ENCODE measurements at places on chromosomes 16 and 17.

DNA sequence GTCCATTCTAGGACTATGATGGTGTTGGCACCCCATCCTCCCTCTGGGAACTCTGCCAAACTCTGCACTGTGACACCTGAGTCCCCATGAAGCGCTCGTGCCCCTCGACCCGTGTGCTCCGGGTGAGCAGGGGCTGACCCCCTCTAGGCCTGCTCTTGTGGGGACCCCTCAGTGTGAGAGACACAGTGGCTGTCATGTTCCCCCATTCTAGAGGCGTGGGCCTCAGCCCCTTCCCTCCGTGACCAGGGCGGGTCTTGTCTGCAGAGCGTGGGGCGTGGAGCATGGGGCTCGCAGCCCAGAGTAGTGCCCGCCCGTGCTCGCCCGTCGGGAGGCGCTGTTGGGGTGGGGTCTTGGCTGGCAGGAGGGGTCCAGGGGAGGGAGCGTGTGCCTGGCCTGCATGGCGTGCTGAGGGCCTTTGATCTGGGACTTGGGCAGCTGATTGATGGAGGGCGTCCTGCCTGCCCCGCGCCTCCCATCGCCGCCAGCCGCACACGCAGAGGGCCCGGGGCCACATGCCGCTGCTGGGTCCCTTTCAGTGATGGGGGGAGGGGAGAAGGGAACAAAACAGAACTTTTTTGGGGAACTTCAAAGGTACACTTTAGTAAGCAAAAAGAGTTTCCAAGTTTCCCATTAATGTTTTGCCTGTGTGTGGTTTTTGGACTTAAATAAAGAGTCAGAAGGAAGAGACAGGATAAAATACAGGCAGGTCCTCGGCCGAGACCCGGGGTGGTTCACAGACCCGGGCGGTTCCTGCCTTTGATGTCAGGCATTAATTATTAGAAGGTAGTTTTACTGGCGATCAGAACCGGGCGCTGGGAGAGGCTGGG lies 22.5 kb downstream of the CENPX start:
- no peak for DNase-seq

- DNase-seq, result no peak
These were observed 13.2 kb upstream of the NKD1 start for GRCh38 chr16:50534958-50535357.

DNA sequence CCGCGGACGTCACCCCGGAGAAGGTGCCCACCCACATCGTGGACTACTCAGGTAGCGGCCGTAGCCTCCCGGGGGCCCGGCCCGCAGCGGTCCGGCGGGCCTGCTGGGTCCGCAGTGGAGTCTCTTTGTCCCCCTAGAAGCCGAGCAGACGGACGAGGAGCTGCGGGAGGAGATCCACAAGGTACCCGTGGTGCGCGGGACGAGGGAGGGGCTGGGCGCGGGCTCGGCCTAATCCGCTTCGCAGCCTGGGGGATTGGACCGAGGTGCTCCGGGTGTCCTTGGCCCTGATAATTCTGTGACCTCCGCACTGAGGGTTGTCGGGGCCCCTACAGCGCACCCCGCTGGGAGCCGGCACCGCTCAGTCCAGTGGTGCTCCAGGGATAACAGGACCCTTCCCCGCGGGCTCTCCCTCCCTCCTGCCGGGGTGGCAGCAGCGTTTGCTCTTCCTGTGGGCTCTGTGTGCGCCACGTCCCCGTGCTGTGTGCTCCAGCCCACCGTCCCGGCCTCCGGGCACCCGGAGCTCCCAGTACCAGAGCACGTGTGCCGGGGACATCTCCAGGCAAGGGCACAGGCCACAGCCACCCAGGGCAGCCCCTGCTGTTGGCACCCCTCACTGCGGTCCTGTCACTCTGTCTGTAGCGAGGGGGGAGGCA lies 713 bp downstream of the RHOT2 start:
- DNase-seq, result no peak

GRCh38 chr17:32350666-32351418 lies 885 bp downstream of the ZNF207 start:
- DNase-seq, result peak; percentile 78

DNA sequence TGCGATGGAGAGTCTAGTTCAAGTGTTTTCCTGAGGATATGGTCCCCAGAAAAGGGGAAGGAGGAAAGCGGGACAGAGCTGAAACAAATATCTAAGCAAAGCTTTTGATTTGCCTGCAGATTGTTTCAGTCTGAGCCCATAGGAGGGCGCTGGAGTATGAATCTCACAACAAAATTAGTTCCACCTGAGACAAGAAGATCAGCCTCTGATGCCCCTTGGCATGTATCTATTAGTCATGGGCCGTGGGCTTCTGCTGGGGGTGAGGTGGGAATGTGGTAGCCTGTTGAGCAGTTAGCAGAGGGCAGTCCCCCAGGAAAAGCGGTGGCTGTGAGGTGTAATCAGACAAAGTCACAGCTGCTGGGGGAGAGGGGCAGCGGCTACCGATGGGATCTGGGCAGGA lies 446.9 kb downstream of the CA10 start:
- DNase-seq, result no peak

DNA sequence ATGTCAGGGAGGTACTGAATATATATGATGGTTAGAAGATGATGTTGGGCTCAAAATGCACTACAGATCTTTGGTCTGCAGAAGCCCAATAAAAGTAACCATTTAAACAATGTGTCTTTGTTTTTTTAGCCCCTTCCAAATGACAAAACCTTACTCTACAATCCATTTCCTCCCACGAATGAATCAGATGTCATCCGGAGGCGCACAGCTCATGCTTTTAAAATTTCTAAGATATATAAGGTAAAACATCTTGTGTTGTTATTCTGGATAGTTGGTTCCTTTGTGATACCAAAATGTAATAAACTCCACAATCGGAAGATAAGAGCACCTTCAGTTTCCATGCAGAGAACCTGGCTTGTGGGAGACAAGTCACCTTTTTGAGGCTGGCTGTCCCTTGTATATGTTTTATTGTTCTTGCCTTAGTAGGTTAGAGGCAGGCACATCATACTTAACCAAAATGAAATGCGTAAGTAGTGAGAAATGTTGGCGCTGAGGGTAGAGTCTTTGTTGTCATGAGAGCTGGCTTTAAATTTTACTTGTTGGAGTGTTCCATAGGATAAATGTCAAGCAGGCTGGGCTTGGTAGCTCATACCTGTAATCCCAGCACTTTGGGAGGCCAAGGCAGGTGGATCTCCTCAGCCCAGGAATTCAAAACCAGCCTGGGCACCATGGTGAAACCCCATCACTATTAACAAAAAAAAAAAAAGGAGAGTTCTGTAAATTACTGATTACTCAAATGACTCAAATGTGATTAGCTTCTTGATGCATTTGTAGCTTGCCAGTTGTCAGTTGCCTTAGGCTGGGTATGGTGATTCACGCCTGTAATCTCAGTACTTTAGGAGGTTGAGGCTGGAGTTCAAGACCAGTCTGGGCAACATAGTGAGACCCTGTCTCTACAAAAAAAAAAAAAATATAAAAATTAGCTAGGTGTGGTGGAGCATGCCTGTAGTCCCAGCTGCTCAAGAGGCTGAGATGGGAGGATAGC lies 19.7 kb upstream of the SNTB2 start:
- no peak for DNase-seq

GRCh38 chr17:76867578-76868175 lies 527 bp upstream of the MGAT5B start:
- DNase-seq, result no peak

- peak; percentile 78 for DNase-seq
These were observed 9.2 kb upstream of the CCL22 start for GRCh38 chr16:57349212-57350031.

DNA sequence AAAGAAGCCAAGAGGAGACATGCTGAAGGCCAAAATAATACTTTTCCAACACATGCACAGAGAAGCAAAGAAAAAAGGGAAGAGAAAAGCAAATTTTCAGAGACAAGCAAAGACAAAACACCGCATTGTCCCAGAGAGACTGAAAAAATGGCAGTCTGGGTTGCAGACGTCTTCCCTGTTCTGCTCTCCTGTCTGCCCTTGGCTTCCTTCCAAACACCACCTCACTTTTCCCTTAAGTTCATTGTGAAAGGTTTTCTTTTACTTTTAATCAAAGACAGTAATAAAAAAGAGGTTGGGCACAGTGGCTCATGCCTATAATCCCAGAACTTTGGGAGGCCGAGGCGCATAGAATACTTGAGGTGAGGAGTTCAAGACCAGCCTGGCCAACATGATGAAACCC lies 21.2 kb upstream of the VAT1L start:
- no peak for DNase-seq

DNA sequence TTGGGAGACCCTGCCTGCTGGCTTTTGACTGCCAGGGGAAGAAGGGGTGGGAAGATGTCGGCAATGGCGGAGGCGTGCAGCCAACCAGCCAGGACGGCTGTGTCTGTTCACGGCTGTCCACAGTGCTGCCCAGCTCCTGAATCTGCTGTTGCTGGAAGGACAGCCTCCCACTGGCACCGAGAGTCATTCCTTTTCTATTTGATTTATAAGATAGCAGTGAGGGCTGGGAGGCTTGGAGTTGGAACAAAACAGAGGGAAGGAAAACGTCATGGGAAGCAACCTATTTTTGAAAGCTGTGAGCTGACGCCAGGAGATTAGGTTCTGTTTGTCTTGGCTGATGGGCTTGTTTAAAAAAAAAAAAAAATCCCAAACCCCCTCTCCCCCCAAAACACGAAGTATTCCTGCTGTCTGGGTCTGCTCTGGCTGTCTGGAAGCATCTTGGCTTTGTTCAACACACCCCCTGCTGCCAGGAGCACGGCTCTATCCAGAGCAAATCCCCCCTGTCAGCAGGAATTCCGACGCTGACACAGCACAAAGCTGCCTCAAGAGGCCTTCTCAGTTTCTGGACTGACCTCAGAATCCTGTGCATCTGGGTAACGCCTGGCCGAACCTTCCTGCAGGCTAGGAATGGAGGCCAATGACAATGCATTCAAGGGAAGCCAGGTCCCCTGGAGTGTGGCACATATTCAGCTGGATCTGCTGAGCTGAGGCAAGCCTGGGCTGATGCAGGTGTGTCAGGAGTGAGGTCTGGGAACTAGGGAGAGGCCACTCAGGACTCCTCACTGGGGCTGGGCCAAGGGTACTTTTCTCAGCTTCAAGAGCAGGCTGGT lies 41.0 kb upstream of the SREBF1 start:
- no peak for DNase-seq

DNA sequence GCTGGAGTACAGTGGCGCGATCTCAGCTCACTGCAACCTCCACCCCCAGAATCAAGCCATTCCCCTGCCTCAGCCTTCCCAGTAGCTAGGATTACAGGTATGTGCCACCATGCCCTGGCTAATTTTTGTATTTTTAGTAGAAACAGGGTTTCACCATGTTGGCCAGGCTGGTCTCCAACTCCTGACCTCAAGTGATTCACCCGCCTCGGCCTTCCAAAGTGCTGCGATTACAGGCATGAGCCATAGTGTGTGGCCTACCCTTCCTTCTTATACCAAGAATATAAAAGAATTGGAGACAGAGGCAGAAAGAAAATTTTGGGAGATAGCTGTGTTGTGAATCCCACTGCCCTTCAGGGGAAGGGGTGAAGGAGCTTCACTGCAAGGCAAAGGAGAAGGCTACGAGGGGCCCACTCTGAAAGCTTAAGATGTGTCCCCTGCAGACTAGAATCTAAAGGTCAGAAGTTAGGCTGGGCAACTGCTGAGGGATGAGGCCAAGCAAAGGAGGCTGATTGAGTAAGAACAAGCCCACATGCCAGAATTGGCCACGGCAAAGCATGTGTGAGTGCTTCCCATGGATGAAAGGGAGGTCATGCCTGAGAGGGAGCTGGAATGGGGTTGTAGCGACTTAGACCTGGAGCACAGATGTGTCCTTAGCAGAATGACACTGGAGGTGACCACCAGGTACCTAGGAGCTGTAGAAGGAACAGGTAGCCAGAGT lies 8.4 kb upstream of the CRYBA1 start:
- DNase-seq, result no peak

- no peak for DNase-seq
These were observed 188.9 kb downstream of the CBLN1 start for GRCh38 chr16:49092704-49093103.

DNA sequence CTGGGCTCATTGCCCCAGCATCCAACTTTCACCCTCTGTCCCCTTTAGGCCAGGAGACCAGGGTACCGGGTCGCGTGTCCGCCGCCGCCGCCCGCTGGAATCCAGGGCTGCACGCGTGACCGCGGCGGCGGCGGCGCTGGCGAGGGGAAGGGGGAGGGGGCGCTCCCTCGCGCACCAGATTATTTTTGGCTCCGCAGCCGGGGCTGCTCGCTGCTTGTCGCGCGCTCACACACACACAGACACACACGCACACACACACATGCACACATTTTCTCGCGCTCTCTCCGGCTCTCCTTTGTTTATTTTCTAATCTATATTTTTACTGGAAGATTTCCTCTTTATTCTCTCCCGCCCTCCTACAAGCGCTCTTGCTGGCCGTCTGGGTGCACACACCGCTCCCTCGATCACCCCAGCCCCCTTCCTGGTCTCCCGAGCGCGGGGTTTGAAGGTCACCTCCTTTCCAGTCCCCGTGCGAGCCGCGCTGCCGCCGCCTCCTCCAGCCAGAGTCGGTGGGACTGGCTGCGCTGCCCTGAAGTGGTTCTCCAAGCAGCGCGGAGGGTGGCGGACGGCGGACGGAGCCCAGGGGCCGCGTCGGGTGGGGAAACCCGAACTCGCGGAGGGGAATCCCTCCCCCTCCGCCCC lies 921.4 kb upstream of the EEF2KMT start:
- no peak for DNase-seq

- DNase-seq, result no peak
These were observed 20.2 kb downstream of the CDIPT start for GRCh38 chr16:29842732-29843346.

GRCh38 chr16:87418644-87419043 lies 26.5 kb downstream of the MAP1LC3B start:
- DNase-seq, result no peak

DNA sequence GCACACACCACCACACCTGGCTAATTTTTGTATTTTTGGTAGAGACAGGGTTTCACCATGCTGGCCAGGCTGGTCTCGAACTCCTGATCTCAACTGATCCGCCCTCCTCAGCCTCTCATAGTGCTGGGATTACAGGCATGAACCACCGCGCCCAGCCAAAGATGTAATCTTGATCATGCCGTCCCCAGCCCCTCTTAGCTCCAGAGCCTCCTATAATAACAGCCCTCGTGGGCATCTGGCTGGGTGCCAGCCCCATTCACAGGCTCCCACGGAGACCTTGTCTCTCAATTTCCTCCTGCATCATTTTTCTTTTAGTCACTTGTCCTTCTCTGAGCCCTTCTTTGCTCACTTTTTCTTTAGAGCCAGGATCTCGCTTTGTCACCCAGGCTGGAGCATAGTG lies 94.2 kb downstream of the KATNIP start:
- DNase-seq, result no peak

DNA sequence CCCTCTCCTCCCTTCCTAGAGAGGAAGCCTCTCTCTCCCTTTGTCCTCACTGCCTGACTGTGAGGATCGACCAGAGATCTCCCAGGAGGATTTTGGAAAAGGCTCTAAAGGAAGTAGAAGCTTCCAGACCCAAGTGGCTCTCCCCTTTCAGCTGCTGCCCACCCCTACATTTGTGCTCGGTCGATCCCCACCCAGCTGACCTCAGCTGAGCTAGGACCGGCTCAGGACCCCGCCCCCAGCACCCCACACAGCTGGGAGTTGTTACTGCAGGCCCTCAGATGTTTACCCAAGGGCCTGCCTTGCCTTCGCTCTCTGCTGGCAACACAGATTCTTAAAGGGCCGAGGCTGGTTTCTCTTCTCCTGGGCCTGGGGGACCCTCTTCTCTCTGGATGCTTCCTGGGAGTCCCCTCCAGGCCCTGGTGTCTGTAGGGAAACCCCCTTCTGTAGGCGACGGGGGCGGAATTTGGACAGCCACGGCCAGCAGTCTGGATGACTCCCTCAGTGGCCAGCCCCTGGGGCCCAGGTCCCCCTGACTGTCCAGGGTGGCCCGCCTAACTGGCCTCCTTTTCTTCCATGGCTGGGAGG lies 26.9 kb upstream of the TIMP2 start:
- DNase-seq, result no peak

- DNase-seq, result no peak
These were observed 206.7 kb downstream of the CDH13 start for GRCh38 chr16:82833378-82833993.

GRCh38 chr17:7803981-7804380 lies 30.0 kb upstream of the KDM6B start:
- DNase-seq, result no peak
